ENCODE measurements at places on chromosomes 4 and X.

- DNase-seq: no peak
Observed at GRCh38 chr4:69974631-69975030, 9.1 kb upstream of the CSN2 start.

DNA sequence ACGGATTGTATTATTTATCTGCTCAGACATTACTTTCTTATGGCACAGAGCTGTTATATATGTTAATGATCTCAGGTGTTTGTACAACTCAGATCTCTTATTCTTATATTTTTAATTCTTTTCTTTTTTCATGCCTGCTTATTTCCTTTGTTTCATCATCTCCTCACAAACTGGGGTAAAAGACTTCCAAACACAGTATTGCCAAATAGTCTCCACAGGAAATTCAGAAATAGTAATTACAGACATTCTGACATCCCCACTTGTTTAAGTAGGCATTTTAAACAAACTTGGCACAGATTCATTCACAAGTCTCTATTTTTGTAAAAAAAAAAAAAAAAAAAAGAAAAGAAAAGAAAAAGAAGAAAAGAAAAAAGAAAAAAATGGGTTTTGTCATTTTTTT is 129.7 kb upstream of the USP38 start:
- DNase-seq: no peak

DNA sequence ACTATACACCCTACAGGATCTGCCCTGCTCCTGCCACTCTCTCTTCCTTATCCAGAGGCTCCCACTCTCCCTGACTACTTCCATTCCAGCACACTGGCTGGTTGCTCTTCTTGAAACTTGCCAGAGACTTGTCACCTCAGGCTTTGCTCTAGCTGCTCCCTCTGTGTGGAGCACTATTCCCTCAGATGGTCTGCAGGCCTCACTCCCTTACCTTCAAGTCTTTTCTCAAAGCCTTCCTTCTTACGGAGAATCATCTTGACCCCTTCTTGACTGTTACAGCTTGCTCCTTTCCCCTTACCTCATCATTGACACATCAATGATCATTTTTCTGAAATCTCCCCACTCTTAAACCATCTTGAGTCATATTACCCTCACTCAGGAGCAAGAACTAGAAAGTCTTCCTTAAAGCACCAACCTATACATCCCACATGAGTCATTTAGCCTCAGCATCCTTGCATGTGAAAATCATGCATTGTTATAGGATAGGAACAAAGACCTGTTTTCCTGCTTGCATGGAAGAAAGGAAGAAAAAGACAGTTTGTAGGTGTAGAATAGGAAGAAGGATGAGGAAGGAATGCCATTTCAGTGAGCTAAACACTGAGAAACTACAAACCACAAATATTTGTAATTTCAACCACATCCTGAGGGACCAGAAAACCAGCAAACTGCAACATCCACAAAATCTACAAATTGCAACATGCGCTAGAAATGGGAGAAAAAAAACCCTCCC is 55.7 kb downstream of the ANTXR2 start:
- DNase-seq: peak; percentile 18

GRCh38 chrX:120456973-120457372 is 12.1 kb downstream of the LAMP2 start:
- DNase-seq: no peak

- peak; percentile 54 for DNase-seq
Observed at GRCh38 chrX:153819384-153820040, 10.8 kb downstream of the PDZD4 start.

DNA sequence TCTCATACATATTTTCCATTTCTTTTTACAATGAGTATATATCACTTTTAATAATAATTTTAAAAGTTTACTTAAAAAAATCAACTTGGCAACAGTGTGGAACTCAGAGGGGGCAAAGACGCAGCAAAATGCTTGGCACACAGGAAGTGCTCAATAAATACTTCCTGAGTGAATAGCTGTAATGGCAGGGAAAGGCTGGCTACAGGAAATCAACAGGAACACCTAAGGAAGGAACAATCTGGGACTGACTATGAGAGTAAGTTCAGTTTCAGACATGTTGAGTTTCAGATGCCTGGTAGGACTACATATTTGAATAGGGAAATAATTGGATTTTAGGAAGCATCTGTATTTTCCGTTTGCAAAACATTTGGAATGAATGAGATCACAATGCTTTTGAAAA is 137.6 kb downstream of the SCLT1 start:
- peak; percentile 0 for DNase-seq

DNA sequence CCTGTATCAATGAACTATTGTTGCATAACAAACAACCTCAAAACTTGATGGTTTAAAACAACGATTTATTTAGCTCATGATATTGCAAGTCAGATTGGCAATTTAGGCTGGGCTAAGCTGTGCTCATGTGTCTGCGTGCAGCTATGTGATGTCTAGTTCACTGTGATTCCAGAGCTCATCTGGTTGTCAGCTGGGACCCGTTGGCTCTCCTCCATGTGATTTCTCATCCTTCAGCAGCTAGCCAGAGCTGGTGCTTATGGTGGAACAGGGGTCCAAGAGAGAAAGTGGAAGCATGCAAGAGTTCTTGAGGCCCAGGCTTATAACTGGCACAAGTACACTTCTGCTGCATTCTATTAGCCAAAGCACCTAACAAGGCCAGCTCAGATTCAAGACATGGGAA is 28.8 kb upstream of the TRPC3 start:
- DNase-seq: no peak

DNA sequence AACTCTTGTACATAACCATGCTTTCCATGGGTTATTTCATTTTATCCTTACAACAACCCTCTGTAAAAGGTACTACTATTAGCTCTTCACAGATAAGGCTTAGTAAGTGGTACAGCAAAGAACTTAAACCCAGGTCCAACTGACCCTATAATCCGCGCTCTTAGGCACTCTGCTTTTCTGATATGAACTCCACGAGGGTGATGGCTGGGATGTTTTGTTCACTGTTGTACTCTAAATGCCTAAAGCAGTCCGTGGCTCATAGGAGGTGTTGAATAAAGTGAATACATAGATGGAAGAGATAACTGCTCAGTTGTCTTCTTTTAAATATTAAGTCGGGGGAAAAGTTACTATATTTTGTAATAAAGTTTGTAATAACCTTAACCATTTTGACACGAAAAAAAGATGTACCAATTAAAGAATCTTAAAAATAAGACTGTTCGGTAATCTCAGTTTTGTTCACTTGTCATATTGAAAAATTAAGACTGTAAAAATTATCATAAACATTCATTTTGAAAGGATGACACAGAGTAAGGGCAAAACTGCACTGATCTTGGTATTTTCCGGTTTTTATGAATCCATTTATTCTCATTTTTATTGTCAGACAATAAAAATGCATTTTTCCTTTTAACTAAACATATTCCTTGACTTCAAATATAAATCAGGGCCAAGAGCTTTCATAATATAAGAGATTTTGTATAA is 166.5 kb downstream of the FBXW7 start:
- DNase-seq: no peak

DNA sequence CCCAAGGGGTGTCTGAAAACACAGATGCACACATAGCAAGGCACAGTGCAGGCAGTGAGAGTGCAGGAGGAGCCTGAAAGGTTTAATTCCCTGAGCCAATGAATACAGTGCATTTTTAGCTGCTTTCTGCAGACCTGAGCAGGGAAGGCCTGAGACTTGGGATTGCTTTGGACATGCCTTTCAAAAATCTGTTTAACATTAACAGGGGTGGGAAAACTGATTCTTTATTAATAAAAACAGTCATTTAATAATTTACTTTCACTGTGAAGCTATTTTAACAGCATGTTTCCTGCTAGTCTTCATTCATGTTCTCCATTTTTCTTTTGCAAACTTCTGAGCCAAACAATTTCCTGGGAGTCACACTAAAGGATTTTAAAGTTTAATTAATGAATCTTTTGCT is 488.1 kb downstream of the SMARCA1 start:
- DNase-seq: no peak

DNA sequence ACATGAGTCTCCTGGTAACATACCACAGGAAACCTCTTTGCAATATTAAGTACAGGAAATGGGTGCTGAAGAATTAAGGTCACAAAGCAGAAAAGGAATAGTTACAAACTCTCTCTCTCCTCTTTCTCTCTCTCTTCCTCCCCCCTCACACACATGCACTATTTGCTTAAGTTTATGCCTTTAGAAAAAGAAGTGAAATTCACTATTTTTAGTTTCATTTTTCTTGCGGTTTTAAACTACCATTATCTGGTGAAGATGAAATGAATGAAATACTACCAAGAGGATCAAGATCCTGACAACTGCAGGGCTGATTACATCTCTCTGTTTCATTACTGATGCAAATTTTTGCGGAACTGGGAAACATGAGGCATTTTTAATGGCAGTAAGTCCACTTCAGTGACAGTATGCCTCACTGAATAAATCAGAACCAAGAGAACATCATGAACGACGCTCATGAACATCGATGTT is 64.3 kb upstream of the FTHL17 start:
- no peak for DNase-seq

- no peak for DNase-seq
Observed at GRCh38 chr4:26458157-26458561, 32.1 kb downstream of the CCKAR start.
